Astrocyte (in vitro differentiated cells and primary cell): ENCODE measurements at places on chromosomes 3 and 15. TPM values are rescaled to one million over a fixed set of nuclear protein-coding genes. Genes with fewer than 3 reads are reported as not detected.

Gene CLPX
- 45.2 and 48.8 TPM in 2 replicates for total RNA-seq

GRCh38 chr3:47006145-47006651, 26.7 kb downstream of the NBEAL2 start:
- H3K27me3 ChIP-seq: no peaks in the 10 kb centered on the region
- no peaks in the 10 kb centered on the region for H3K36me3 ChIP-seq
- peaks cover 10% of the 10 kb centered on the region for H3K4me1 ChIP-seq
- H3K4me3 ChIP-seq: no peak overlapping the region

- peaks cover 71% of the 10 kb centered on the region for H3K4me1 ChIP-seq
- peaks cover 5% of the 10 kb centered on the region for H3K36me3 ChIP-seq
- H3K27me3 ChIP-seq: no peaks in the 10 kb centered on the region
- peak overlapping the region; percentile 85 for H3K27ac ChIP-seq
Measured at GRCh38 chr15:96273317-96274086, 57.0 kb upstream of the NR2F2 start.

GRCh38 chr15:44883199-44883877, 73.1 kb upstream of the TERB2 start:
- no peak for DNase-seq
- H3K36me3 ChIP-seq: no peaks in the 10 kb centered on the region
- no peaks in the 10 kb centered on the region for H3K4me1 ChIP-seq
- no peak overlapping the region for H3K4me3 ChIP-seq

DNA sequence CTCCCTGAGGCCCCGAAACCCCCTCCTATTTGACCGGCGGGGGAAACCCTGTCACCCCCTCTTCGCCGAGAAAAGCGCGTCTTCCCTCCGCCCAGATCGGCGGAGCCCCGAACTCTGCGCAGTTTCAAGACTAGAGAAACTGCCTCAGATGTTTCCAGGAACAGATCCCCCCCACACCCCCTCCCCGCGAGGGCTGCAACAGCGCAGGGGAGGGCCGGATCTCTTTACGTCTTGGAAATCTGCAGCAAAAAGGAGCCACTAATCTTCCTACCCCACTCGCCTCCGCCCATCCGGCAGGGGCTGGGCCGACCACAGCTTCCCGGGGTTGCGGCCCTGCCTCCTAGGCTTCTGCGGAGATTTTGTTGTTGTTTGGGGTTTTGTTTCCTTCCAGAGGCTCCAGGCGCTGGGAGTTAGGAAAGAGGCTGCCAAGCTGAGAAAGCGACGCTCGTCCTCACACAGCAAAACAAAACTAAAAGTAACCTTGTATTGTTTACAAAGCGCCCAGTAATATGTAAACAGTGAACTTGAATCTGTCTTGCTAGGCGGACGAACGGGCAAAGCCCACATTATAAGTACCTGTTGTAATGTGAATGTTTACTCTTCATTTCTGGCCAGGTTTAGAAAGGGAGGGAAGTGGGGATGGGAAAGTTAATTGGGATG, 2.2 kb downstream of the FOXB1 start:
- H3K27me3 ChIP-seq: peaks cover 99% of the 10 kb centered on the region
- H3K4me3 ChIP-seq: peak overlapping the region; percentile 56
- DNase-seq: no peak
- H3K27ac ChIP-seq: no peak overlapping the region

GRCh38 chr3:25589104-25589782, 75.5 kb downstream of the TOP2B start:
- DNase-seq: peak; percentile 29
- H3K4me1 ChIP-seq: peaks cover 35% of the 10 kb centered on the region
- H3K36me3 ChIP-seq: no peaks in the 10 kb centered on the region
- peak overlapping the region; percentile 19 for H3K27ac ChIP-seq

Gene DGKG
- total RNA-seq: 0.36 and 0.64 TPM in 2 replicates

Gene MRPS22
- total RNA-seq: 40.4 and 43.1 TPM in 2 replicates

- H3K36me3 ChIP-seq: no peaks in the 10 kb centered on the region
- peaks cover 5% of the 10 kb centered on the region for H3K4me1 ChIP-seq
- H3K27me3 ChIP-seq: peaks cover 42% of the 10 kb centered on the region
- peak; percentile 3 for DNase-seq
- H3K4me3 ChIP-seq: no peak overlapping the region
Measured at GRCh38 chr3:170589113-170589512, 3.2 kb upstream of the SLC7A14 start.

Gene PRR20G
- not detected in 2 replicates for total RNA-seq

GRCh38 chr15:29377161-29377560, 107.5 kb upstream of the NSMCE3 start:
- H3K4me1 ChIP-seq: no peaks in the 10 kb centered on the region
- H3K36me3 ChIP-seq: no peaks in the 10 kb centered on the region
- no peak for DNase-seq
- peaks cover 2% of the 10 kb centered on the region for H3K27me3 ChIP-seq
- no peak overlapping the region for H3K27ac ChIP-seq
- no peak overlapping the region for H3K4me3 ChIP-seq
